Bone marrow (tissue), 2 donors: ENCODE measurements at places on chromosomes 13 and 19.

DNA sequence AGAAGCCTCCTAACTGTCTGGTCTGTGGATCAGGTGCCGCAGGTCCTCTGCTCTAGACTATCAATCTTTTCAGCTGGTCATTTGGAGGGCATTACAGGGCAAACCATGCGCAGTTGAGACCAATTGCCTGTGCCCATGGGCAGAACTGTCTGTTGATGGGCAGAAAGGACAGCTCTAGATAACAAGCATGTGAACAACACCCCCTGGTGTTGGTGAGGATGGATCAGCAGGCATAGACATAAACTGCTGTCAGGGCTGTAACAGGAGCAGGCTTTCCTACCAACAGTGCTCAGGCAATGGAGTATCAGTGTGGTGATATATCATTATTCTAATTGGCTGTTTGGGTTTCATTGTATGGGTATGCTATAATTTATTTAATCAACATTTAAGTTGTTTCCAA is 104.7 kb upstream of the KL start:
- DNase-seq, result no peak

GRCh38 chr13:93318534-93319254 is 92.1 kb downstream of the GPC6 start:
- no peak for DNase-seq

- no peak for DNase-seq
These were observed 21.4 kb upstream of the UPF3A start for GRCh38 chr13:114259974-114260373.

DNA sequence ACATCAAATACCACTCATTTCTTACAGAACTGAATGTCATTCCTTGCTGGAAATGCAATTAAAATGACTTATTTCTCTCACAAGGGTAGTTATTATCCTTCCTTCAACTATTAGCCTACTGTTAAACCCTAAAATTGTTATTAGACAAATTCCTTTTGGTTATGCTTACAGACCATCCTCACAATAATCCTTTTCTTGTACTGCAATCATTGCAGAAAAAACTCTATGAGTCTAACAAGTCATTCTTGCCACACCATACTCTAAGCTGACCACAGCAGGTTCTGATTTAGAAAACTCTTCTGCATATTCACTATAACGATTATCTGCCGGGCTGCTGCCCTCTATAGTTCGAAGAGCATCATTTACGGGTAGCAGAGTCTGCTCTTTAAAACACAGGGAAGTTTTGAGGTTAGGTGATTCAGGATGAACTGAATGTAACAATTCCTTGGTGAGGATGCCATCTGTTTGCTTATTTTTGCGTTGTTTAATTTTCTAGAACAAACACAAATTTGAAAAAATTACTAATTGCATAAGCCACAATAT is 38.2 kb downstream of the MTMR6 start:
- no peak for DNase-seq

GRCh38 chr13:61276401-61276800 is 139.2 kb downstream of the PCDH20 start:
- DNase-seq, result no peak

DNA sequence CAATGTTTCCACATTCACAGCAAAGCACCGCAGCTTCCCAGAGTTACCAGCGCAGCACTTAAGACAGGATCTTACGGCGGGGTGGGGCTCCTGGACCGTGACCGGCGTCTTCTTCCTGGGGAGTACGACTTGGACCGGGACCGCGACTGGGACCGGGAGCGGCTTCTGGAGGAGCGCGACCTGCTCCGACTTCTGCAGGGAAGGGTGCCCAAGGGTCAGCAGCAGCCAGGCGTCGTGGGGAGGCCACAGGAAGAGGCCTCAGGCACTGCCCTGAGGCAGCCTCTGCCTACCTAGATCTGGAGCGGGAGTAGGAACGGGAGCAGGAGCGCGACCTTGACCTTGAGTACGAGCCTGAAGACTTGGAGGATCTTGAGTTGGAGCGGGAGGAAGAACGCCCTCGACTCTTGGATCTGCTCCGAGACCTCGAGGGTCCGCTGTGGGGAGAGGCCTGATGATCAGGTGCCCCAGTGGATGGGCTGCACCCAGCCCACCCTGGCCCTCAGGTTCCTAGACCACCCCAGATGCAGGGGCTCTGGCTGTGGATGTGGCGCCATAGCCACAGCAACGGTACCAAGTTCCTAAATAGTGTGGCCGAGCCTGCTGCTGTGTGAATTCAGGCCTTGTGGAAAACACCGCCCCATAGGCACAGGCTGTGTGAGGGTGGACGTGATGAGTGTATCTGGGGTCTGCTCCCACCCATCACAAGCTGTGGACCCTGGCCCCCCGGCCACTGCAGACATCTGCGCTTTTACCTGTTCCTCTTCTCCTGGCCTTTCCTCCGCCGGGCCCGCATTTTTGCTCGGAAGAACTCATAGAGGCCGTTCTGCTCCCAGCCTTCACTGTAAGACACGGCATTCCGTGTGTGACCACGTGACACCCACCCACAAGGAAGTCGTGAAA is 21.9 kb downstream of the CHERP start:
- DNase-seq, result no peak

DNA sequence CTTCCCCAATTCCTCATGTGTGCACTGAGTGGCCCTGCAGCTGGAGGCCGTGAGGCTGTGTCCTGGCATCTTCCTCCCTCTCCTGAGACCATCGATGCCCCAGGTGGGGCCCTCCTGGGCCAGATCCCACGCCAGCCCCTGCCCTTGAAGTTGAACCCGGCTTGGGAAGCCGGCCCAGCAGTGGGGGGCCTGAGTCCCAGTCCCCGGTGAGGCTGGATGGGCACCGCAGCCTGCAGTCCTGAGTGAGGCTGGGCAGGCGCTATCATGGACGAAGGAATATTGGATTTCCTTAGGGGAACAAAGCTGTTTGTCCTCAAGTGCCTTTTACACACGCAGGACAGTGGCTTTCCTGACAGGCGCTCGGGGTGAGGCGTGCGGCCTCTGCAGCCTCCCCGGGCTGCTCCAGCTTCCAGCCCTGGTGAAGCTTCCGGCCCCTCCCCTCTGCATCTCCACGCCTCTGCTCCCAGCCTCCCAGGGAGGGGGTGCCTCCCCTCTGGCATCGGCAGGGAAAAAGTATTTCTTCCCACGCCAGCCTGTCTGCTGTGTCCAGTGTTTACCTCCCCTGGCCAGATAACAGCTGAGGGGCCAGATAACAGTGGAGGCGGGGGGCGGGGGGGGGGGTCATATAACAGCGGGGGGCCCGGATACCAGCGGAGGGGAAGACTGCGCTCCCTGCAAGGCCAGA is 159.5 kb downstream of the KDM4B start:
- no peak for DNase-seq
